ENCODE measurements at places on chromosomes 12 and 14. TPM values are rescaled to one million over a fixed set of nuclear protein-coding genes. Genes with fewer than 3 reads are reported as not detected.

- DNase-seq, result no peak
Observed at GRCh38 chr12:65306366-65307168, 28.1 kb downstream of the MSRB3 start.

DNA sequence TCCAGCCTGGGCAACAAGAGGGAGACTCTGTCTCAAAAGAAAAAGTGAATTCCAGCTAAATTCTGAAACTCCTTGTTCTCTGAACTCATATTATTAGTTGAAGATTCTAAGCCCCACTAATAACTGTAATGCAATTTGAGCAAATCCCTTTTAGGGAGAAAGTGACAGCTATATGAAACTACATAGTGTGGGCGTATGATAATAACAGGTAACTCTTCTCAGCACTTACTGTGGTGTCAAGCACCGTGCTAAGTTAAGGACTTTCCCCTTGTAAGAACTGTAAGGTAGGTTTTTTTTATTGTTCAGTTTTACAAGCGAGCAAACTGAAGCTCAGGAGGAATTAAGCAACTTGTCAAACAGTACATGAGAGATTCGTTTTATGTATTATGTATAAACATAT, 5.4 kb downstream of the ANKRD13A start:
- DNase-seq, result no peak

- no peak for DNase-seq
Observed at GRCh38 chr14:51447411-51447810, 204.3 kb upstream of the FRMD6 start.

The PITPNM2 gene
- total RNA-seq, result 14.3 TPM

GRCh38 chr12:116656306-116656705, 81.6 kb downstream of the SPRING1 start:
- no peak for DNase-seq

Measured in thoracic aorta (tissue), 2 donors.